ENCODE measurements at places on chromosomes 1 and 21.
A peak's percentile ranks its signal among the peaks of the same experiment; 100 is the strongest.

- H3K4me3 ChIP-seq: no peak overlapping the region
- DNase-seq: no peak
- H3K4me1 ChIP-seq: peaks cover 50% of the 10 kb centered on the region
- no peaks in the 10 kb centered on the region for H3K36me3 ChIP-seq
- peak overlapping the region; percentile 69 for H3K27ac ChIP-seq
Measured at GRCh38 chr1:91783423-91784170, 102.4 kb downstream of the TGFBR3 start.

DNA sequence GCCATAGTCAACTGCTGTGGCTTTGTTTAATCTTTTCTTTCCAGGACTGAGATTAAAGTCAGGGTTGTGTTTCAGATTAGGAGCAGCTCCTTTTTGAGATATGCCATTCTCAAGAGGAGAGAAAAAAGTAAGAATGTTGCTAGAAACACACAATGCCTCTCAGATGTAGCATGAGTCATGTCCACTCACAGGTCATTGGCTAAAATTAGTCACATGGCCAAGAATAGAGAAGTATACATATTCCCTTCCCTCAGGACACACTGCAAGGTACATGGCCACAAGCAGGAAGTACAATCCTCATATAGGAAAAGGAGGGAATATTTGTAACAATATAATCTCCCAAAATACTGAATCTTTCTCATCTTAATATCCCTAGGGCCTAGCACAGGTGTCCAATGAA lies 141.9 kb upstream of the PTBP2 start:
- H3K27ac ChIP-seq: no peak overlapping the region
- DNase-seq: no peak
- H3K4me1 ChIP-seq: no peaks in the 10 kb centered on the region
- no peak overlapping the region for H3K4me3 ChIP-seq
- H3K36me3 ChIP-seq: no peaks in the 10 kb centered on the region
- H3K27me3 ChIP-seq: peaks cover 6% of the 10 kb centered on the region

DNA sequence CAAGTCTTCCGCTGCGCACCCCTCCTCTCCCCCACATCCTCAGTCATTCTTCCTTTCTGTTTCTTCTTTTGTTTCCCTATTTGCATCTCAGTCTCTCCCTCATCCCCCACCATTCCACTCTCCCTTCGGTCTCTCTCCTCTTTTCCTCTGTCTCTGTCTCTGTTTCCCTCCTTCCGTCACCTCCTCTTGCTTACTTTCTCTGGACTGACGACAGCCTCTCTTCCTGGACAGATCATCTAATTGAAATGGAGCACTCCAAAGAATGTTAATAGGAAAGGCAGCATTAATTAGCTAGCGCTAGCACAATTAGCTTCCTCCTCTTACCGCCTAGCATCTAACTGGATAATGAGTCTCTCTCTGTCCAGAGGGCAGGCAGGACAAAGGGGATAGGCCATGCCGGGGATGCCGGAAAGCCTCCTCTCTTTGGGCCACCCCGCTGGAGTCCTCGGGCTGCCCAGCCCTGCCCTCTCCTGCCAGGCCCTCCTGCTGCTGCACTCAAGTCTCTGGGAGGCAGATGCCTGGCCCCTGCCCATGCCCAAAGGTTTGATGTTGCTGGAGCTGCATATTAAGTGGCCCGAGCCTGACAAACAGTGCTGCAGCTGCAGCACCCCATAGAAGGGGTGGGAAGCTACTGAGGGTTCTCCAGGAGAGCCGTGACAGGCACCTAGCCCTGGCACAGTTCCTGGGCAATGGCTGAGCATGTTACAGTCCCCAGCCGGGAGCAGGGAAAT lies 20.8 kb downstream of the DISP3 start:
- peaks cover 36% of the 10 kb centered on the region for H3K27me3 ChIP-seq
- H3K27ac ChIP-seq: no peak overlapping the region
- no peak for DNase-seq
- no peaks in the 10 kb centered on the region for H3K4me1 ChIP-seq

GRCh38 chr1:36355811-36356210 lies 29.9 kb downstream of the STK40 start:
- no peak overlapping the region for H3K4me3 ChIP-seq
- no peak overlapping the region for H3K27ac ChIP-seq
- H3K36me3 ChIP-seq: peaks cover 21% of the 10 kb centered on the region
- no peak for DNase-seq
- no peaks in the 10 kb centered on the region for H3K27me3 ChIP-seq

- peaks cover 4% of the 10 kb centered on the region for H3K36me3 ChIP-seq
- H3K4me1 ChIP-seq: peaks cover 22% of the 10 kb centered on the region
- no peaks in the 10 kb centered on the region for H3K27me3 ChIP-seq
- no peak overlapping the region for H3K27ac ChIP-seq
Measured at GRCh38 chr21:14911351-14911750, 153.4 kb downstream of the NRIP1 start.

DNA sequence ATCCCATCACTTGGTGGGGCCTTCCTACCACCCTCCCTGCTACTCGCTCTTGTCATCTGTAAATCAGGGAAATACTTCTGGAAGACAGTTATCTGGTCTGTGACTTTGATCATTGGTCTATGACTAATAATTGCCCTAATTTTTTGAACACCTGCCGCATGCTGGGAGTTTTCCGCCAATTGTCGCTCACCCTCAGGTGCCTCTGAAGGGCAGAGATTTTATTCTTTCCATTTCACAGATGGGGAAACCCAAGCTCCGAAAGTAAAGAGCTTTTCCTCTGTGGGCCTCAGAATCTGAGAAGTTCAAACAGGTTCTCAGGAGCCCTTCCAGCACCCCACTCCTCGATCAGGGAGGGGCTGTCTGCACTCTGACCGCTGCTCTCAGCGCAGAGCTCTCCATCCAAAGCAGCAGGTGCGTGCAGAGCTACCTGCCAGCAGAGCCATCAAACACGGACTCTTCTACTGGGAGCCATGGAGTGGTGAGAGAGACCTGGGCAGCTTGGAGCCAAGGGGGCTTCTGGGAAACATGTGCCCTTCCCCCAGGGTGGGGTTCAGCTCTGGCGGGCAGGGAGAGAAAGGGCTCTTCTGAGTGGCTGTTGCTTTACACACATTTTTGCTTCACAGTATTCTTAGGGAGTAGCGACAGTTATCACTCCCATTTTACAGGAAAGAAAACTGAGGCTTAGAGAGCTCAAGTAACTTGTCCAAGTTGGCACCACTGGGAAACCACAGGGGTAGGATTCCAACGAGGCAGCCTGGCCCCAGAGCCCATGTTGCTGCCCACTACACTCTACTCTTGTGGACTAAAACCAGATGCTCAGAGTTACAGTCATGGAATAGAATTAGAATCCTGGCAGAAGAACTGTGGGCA lies 5.8 kb upstream of the RUNX3 start:
- no peak overlapping the region for H3K4me3 ChIP-seq
- peaks cover 18% of the 10 kb centered on the region for H3K4me1 ChIP-seq
- H3K27me3 ChIP-seq: peaks cover 51% of the 10 kb centered on the region
- H3K36me3 ChIP-seq: no peaks in the 10 kb centered on the region
- DNase-seq: no peak

- no peak overlapping the region for H3K4me3 ChIP-seq
- H3K4me1 ChIP-seq: peaks cover 27% of the 10 kb centered on the region
- H3K27ac ChIP-seq: peak overlapping the region; percentile 32
- no peaks in the 10 kb centered on the region for H3K27me3 ChIP-seq
- no peak for DNase-seq
Measured at GRCh38 chr1:25460020-25460419, 29.3 kb downstream of the MACO1 start.

- H3K27ac ChIP-seq: no peak overlapping the region
- peaks cover 11% of the 10 kb centered on the region for H3K4me1 ChIP-seq
- H3K27me3 ChIP-seq: no peaks in the 10 kb centered on the region
- DNase-seq: no peak
Measured at GRCh38 chr1:161113915-161114314, 3.9 kb downstream of the PFDN2 start.

GRCh38 chr1:100107696-100108095 lies 25.0 kb downstream of the SASS6 start:
- no peak overlapping the region for H3K4me3 ChIP-seq
- no peak overlapping the region for H3K27ac ChIP-seq
- H3K27me3 ChIP-seq: no peaks in the 10 kb centered on the region
- no peaks in the 10 kb centered on the region for H3K4me1 ChIP-seq
- DNase-seq: no peak
